Gastroesophageal sphincter (tissue), 4 donors: ENCODE measurements at places on chromosomes 11 and 22.
A peak's percentile ranks its signal among the peaks of the same experiment; 100 is the strongest.

DNA sequence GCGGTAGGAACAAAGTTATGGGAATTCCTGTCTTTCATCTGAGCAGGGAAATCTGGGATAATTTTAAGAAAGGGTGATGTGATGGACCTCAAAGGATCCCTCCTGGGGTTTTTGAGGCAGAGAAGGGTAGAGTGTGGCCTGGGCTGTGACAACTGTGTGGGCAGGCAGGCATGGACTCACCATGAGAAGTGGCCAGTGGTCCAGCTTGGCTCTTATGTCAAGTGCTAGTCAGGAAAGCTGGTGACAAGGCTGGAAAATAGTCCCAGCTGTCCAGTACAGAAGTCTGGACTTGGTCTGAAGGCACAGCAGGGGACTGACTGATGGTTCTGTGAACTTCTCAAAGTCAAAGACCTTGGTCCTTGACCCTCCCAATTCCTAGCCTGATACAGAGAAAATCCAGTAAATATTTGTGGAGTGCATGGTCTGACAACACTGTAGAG lies 1.7 kb downstream of the PPFIBP2 start:
- no peak for ATAC-seq
- H3K27ac ChIP-seq, result no peak overlapping the region
- H3K4me1 ChIP-seq, result peaks cover 42% of the 10 kb centered on the region
- H3K27me3 ChIP-seq, result no peaks in the 10 kb centered on the region

DNA sequence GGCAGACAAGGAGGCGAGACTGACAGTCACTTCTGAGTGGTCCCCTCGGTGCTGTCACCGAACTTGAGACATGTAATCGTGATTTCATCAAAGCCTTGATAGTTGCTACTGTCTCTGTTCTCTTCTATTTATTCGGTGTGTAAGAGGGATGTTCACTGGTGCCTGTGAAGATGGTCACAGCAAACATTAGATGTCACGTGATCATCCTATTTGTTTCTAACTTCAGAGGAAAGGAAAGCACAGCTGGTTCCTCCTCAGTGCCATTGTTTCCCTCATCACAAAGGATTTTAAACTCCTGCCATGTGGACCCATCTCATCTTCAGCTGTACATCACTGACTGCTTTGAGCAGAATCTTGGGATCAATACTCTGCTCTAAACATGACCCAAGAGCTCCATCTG lies 73.1 kb upstream of the CLMP start:
- H3K36me3 ChIP-seq, result no peaks in the 10 kb centered on the region
- H3K27ac ChIP-seq, result no peak overlapping the region
- no peak overlapping the region for H3K4me3 ChIP-seq
- peaks cover 16% of the 10 kb centered on the region for H3K27me3 ChIP-seq
- no peaks in the 10 kb centered on the region for H3K4me1 ChIP-seq

DNA sequence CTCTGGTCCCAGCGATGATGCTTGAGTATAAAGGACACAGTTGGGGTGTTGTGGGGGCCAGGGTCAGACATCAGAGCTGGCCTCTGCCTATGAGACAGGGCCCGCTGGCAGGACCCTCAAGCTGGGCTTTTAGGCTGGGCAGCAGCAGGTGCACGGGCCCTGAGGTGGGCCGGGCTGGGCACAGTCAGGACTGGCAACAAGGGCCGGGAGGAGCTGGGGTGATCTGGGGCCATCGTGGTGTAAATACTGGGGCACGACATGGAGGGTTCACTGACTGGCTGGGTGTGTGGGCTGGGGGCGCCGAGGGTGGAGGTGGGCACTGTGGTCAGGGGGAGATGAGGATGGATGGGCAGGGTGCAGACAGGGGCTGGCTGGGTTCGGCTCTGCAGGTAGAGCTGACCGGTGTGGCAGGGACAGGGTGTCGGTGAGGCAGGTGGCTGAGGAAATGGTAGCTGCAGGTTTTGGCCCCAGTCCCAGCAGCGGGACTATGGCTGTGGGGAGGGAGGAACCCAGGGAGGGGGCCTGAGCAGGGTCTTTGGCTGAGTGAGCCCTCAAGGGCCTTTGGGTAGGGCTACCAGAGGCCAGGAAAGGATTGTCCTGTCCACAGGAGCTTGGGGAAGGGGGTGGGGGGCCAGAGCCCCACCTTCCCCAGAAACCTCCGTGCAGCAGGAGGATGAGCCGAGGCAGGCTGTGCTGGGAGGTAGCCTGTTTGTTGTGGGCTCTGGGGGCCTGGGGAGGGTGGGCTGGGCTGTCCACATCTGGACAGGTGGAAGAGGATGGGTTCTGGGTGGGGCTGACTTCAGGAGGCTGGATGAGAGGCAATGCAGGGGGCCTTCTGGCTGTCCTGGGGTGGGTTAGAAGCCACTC lies 81.4 kb downstream of the KCNQ1 start:
- no peak overlapping the region for H3K4me3 ChIP-seq
- no peak overlapping the region for H3K27ac ChIP-seq
- no peaks in the 10 kb centered on the region for H3K4me1 ChIP-seq
- ATAC-seq, result no peak
- H3K27me3 ChIP-seq, result peaks cover 33% of the 10 kb centered on the region
- no peaks in the 10 kb centered on the region for H3K36me3 ChIP-seq

DNA sequence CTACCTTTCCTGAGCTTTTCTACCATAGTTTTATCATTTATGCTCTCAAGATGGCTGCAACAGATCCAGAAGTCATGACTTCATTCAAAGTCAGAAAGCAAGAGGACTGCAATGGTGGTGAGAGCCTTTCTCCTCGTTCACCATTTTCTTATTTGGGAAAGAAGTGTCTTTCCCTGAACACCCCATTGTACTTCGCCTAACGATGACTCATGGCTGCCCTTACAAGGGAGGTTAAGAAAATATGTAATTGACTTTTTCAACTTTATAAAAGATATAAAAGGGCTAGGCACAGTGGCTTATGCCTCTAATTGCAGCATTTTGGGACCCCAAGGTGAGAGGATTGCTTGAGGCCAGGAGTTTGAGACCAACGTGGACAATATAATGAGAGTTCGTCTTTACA lies 541.7 kb downstream of the METTL15 start:
- no peak overlapping the region for H3K4me3 ChIP-seq
- no peaks in the 10 kb centered on the region for H3K4me1 ChIP-seq
- H3K36me3 ChIP-seq, result no peaks in the 10 kb centered on the region
- H3K27ac ChIP-seq, result no peak overlapping the region
- no peak for ATAC-seq
- H3K27me3 ChIP-seq, result no peaks in the 10 kb centered on the region

GRCh38 chr22:37044634-37045625 lies 6.6 kb upstream of the KCTD17 start:
- H3K27ac ChIP-seq, result no peak overlapping the region
- H3K4me1 ChIP-seq, result no peaks in the 10 kb centered on the region
- H3K4me3 ChIP-seq, result no peak overlapping the region
- no peaks in the 10 kb centered on the region for H3K36me3 ChIP-seq
- ATAC-seq, result no peak

- H3K36me3 ChIP-seq, result peaks cover 46% of the 10 kb centered on the region
- no peak for ATAC-seq
- H3K4me3 ChIP-seq, result no peak overlapping the region
- no peaks in the 10 kb centered on the region for H3K27me3 ChIP-seq
These were observed 5.2 kb downstream of the SBF1 start for GRCh38 chr22:50469377-50470305.

GRCh38 chr22:36208162-36208765 lies 6.7 kb upstream of the APOL4 start:
- peak; percentile 63 for ATAC-seq
- H3K4me3 ChIP-seq, result no peak overlapping the region
- no peaks in the 10 kb centered on the region for H3K36me3 ChIP-seq
